Uterus (tissue), 4 donors: ENCODE measurements at places on chromosomes 1 and 21.

- no peak overlapping the region for H3K4me3 ChIP-seq
- no peak overlapping the region for H3K27ac ChIP-seq
- H3K27me3 ChIP-seq = no peaks in the 10 kb centered on the region
These were observed 14.2 kb upstream of the CYP4B1 start for GRCh38 chr1:46784666-46785065.

DNA sequence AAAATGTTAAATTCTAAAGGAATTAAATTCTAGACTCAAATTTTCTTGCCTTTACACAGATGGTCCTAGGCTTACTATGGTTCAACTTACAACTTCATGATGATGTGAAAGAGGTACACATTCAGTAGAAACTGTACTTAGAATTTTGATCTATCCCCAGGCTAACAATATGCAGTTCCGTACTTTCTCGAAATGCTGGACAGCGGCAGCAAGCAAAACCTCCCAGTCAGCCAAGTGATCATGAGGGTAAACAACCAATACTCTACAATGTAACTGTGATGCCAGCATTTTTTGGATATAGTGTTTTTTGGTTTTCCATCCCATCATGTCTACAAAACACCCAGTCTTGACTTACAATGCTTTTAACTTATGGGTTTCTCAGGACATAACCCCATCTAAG lies 25.7 kb downstream of the VAV3 start:
- H3K4me1 ChIP-seq = no peaks in the 10 kb centered on the region
- H3K27me3 ChIP-seq = no peaks in the 10 kb centered on the region
- H3K4me3 ChIP-seq = no peak overlapping the region
- no peak overlapping the region for H3K27ac ChIP-seq

DNA sequence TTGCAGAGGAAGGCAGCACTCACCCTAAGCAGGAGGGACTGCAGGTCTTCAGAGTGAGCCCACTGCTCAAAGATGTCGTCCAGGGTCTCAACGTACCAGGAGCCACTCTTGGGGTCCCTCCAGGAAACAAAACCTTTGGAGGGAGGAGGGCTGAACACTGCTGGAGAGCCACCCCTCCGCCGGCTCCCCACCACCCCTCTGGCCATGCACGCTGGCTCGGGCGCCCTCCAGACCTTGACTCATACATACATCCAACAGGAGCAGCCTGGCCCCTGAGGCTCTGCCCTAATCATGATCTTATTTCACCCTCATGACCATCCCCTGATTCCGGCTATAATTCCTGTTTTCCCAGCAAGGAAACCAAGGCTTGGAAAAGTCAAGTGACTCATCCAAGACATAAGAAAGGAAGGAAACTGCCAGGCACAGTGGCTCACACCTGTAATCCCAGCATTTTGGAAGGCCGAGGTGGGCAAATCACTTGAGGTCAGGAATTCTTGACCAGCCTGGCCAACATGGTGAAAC lies 18.0 kb downstream of the CELA2B start:
- H3K27ac ChIP-seq = no peak overlapping the region
- H3K4me3 ChIP-seq = no peak overlapping the region
- no peaks in the 10 kb centered on the region for H3K4me1 ChIP-seq

DNA sequence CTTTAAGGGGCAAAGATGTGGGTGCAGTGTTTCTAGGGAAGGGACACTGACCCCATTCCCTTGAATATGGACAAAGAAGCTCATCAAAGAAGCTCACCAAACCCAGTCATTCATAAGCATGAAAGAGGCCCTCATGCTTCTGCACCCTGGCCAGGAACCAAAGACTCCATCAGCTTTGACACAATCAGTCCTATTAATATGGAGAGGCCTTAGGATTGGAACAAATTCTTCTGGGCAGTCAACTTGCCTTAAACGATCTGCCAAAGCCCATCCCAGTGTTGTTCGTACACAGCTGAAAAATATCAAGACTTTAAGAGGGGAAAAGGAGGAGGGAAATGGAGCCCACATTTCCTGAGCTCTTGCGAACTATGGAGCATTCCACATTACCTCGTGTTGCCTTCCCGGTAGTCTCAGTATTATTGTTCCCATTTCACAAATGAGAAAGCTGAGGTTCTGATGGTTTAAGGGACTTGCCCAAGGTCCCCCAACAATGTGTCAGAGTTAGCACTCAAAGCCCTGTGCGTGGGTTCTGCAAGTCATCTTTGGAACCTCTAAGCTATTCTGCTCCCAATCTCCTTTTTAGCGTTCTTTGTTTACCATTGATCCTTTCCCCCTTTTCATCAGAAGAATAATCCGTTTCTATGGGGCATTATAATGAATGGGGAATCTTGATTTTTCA lies 161.9 kb downstream of the ZBTB18 start:
- no peak for DNase-seq
- peak overlapping the region; percentile 69 for H3K27ac ChIP-seq
- H3K36me3 ChIP-seq = no peaks in the 10 kb centered on the region
- H3K4me1 ChIP-seq = peaks cover 6% of the 10 kb centered on the region

DNA sequence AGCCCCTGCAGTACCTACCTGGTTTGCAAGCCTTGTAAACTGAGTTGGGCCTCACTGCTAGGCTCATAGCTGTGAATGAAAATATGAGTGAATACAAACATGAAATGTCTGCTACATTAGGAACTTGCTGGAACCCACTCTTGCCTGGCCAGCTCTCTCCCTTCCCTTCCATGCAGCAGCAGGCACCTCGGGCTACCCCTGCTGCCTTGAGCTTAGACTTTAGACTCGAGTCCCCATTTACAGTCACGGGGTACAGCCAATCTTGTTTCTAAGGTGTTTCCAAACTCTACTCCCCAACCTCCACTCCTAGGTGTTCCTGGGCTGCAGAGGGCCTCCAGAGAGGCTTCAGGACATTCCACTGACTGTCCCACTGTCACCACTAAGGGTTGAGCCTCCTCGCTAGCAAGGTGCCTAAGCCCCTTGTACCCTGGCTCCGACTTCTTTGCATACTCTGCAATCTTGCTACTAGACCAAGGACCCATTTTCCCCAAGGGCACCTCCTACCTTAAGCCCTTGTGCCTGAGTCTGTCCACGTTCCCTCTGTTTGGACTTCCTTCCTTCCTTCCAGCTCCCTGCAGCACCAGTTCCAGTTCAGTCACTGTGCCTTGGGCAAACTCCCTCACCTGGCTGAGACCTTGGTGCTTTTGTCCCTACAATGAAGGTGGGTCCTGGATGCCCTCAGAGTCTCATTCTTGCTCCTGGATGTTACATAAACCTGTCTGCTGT lies 36.9 kb downstream of the CDK18 start:
- no peak for DNase-seq
- no peak overlapping the region for H3K4me3 ChIP-seq
- H3K4me1 ChIP-seq = no peaks in the 10 kb centered on the region
- no peak overlapping the region for H3K27ac ChIP-seq

GRCh38 chr1:112603541-112603940 lies 15.4 kb downstream of the ST7L start:
- no peak for DNase-seq
- H3K36me3 ChIP-seq = no peaks in the 10 kb centered on the region
- H3K4me1 ChIP-seq = no peaks in the 10 kb centered on the region
- H3K27me3 ChIP-seq = no peaks in the 10 kb centered on the region

GRCh38 chr1:28507247-28507645 lies 1.4 kb downstream of the RCC1 start:
- H3K27me3 ChIP-seq = no peaks in the 10 kb centered on the region
- no peaks in the 10 kb centered on the region for H3K4me1 ChIP-seq
- H3K4me3 ChIP-seq = peak overlapping the region; percentile 50
- no peak for DNase-seq
- peak overlapping the region; percentile 75 for H3K27ac ChIP-seq

DNA sequence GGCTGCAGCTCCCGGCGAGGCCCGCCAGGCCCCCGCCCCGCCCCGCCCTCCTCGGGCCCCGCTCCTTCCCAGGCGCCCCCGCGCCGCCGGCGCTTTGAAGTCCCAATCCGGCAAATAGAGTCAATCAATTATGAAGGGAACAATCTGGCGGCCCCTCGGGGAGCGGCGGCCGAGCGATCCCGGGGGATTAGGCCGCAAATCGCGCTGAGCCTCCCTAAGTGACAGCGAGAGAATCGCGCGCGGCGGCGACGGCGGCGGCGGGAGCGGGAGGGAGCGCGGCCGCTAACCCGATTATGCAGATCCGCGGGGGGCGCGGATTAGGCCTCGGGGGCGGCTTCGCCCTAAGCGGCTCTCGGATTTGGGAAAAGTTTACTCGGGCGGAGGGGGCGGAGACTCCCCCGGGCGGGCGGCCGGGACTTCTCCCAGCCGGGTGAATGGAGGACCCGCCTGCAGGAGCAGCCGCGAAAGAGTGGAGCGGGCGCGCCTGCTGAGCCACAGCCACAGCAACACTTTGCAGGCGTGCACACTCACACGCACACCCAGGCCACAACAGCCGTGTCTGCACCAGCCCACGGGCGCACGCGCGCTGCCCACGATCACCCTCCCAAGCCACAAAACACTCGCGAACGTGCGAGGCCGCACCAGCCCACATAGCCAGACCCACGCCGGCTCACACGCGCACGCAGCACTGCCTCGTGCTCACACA lies 23.0 kb upstream of the DMBX1 start:
- H3K4me3 ChIP-seq = peak overlapping the region; percentile 45
- H3K36me3 ChIP-seq = no peaks in the 10 kb centered on the region
- H3K4me1 ChIP-seq = no peaks in the 10 kb centered on the region

GRCh38 chr21:42839271-42840231 lies 39.8 kb downstream of the WDR4 start:
- H3K36me3 ChIP-seq = no peaks in the 10 kb centered on the region
- no peak overlapping the region for H3K27ac ChIP-seq
- H3K4me1 ChIP-seq = no peaks in the 10 kb centered on the region

- H3K4me3 ChIP-seq = no peak overlapping the region
- H3K36me3 ChIP-seq = no peaks in the 10 kb centered on the region
- no peak for DNase-seq
- no peak overlapping the region for H3K27ac ChIP-seq
These were observed 91.4 kb upstream of the LYPLAL1 start for GRCh38 chr1:219081943-219082925.

- no peaks in the 10 kb centered on the region for H3K36me3 ChIP-seq
- no peaks in the 10 kb centered on the region for H3K27me3 ChIP-seq
- no peak overlapping the region for H3K4me3 ChIP-seq
- no peak overlapping the region for H3K27ac ChIP-seq
These were observed 37.5 kb downstream of the ZNF281 start for GRCh38 chr1:200372095-200372884.

DNA sequence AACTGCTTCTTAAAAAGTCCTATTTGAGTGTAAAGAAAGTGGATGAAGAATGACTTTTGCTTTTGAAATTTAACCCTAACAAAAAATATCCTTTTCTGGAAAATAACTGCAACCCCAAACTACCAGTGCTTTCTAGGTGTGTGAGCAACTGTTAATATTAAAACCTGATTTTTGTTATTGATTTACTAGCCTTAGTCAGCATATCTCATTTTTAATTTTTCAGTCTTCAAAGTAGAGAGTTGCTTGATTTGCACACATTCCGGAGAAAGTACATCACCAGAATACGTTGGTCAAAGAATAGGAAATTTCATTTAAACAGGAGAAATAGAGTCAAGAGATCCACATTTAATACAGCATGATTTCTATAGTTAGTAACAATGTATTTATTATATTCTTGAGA lies 141.8 kb upstream of the ADAMTS5 start:
- no peaks in the 10 kb centered on the region for H3K4me1 ChIP-seq
- no peak overlapping the region for H3K4me3 ChIP-seq
- no peaks in the 10 kb centered on the region for H3K27me3 ChIP-seq
- peak overlapping the region; percentile 65 for H3K27ac ChIP-seq
- DNase-seq = no peak

GRCh38 chr1:109762821-109763645 lies 690 bp downstream of the EPS8L3 start:
- H3K36me3 ChIP-seq = no peaks in the 10 kb centered on the region
- peak; percentile 9 for DNase-seq
- no peaks in the 10 kb centered on the region for H3K27me3 ChIP-seq
- H3K4me1 ChIP-seq = no peaks in the 10 kb centered on the region

DNA sequence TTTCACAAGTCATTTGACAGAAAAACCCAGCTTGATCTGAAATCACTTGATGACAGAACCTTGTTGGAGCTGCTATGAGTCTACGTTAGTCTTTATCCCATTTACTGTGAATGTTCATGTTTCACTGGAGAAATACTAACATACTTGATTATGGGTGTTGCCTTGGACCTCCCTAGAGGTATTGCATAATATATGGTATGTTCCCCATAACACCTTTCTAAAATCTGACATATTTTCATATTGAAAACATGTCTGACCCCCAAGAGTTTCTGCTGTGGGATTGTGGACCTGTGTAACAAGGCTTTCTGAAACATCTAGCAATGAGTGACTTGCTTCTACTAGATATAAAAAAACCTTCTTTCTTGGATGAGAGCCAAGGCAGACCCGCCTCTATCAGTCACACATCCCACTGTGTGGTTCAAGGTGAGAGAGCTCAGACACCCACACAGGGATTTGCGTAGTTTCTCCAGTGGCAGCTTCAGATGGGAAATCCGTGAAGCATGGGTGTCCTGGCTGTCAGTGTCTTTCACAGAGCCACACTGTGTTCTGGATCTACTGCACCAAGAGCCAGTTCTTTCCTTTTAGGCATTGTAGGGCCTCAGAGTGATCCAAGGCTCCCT lies 4.6 kb downstream of the NENF start:
- H3K4me3 ChIP-seq = no peak overlapping the region
- no peaks in the 10 kb centered on the region for H3K4me1 ChIP-seq
- no peaks in the 10 kb centered on the region for H3K27me3 ChIP-seq
- no peak overlapping the region for H3K27ac ChIP-seq
- no peaks in the 10 kb centered on the region for H3K36me3 ChIP-seq

- H3K4me1 ChIP-seq = no peaks in the 10 kb centered on the region
- H3K27ac ChIP-seq = no peak overlapping the region
- H3K4me3 ChIP-seq = no peak overlapping the region
- no peak for DNase-seq
- no peaks in the 10 kb centered on the region for H3K27me3 ChIP-seq
- no peaks in the 10 kb centered on the region for H3K36me3 ChIP-seq
These were observed 102.3 kb upstream of the TMPRSS2 start for GRCh38 chr21:41610042-41610839.

GRCh38 chr1:214864896-214865688 lies 217.4 kb upstream of the KCNK2 start:
- H3K27ac ChIP-seq = no peak overlapping the region
- no peak for DNase-seq
- no peaks in the 10 kb centered on the region for H3K36me3 ChIP-seq
- no peaks in the 10 kb centered on the region for H3K4me1 ChIP-seq
- no peak overlapping the region for H3K4me3 ChIP-seq
- no peaks in the 10 kb centered on the region for H3K27me3 ChIP-seq

GRCh38 chr1:71428029-71428428 lies 347.2 kb upstream of the ZRANB2 start:
- no peak for DNase-seq
- H3K27ac ChIP-seq = no peak overlapping the region
- H3K4me1 ChIP-seq = no peaks in the 10 kb centered on the region
- H3K36me3 ChIP-seq = no peaks in the 10 kb centered on the region
- no peaks in the 10 kb centered on the region for H3K27me3 ChIP-seq

GRCh38 chr1:198908995-198909394 lies 270.2 kb downstream of the PTPRC start:
- no peak overlapping the region for H3K27ac ChIP-seq
- H3K4me3 ChIP-seq = no peak overlapping the region
- no peaks in the 10 kb centered on the region for H3K27me3 ChIP-seq
- H3K36me3 ChIP-seq = no peaks in the 10 kb centered on the region

GRCh38 chr1:244439391-244440032 lies 12.2 kb downstream of the ADSS2 start:
- DNase-seq = no peak
- no peak overlapping the region for H3K27ac ChIP-seq
- no peaks in the 10 kb centered on the region for H3K27me3 ChIP-seq
- peaks cover under 1% of the 10 kb centered on the region for H3K4me1 ChIP-seq
